ENCODE measurements at places on chromosomes 5 and 9.
A peak's percentile ranks its signal among the peaks of the same experiment; 100 is the strongest.

- no peak for DNase-seq
These were observed 6.1 kb upstream of the TMEM268 start for GRCh38 chr9:114604989-114605388.

- no peak for DNase-seq
These were observed 22.3 kb upstream of the TBCA start for GRCh38 chr5:77798456-77798855.

DNA sequence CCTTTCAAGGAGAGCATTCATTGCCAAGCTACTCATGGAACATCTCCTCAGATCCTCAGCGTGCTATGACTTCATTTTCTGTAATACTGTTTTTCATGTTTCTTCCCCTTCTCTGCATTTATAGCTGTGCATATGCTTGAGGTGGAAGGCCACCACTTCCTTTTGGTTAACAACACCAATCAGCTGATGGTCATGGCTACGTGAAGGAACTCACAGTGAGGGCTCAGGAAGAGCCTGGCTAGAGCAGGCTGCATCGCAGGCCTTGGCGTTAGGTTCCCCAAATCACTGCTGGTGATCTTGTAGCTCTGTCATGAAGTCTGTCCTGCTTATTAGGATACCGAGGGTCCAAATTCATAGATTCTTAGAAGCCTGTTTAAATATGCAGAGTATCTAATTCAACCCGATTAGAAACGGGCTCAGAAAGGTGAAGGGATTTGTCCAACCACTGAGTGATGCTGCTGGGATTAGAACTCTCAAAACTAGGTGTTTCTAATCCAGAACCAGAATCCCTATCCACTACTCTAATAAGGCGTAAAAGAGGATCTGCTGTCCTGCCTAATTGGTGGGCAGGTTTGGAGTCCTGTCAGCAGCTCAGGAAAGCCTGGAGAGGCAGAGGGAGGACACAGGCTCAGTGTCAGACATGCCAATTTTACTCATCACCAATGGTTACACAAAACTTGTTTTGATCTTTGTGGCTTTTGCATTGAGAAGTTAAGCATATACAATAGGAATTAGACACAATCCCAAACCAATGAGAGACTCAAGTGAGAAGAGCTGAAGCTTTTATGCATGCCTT, 7.5 kb downstream of the SYK start:
- no peak for DNase-seq

- no peak for DNase-seq
These were observed 27.1 kb downstream of the KCNMB1 start for GRCh38 chr5:170362102-170362501.

DNA sequence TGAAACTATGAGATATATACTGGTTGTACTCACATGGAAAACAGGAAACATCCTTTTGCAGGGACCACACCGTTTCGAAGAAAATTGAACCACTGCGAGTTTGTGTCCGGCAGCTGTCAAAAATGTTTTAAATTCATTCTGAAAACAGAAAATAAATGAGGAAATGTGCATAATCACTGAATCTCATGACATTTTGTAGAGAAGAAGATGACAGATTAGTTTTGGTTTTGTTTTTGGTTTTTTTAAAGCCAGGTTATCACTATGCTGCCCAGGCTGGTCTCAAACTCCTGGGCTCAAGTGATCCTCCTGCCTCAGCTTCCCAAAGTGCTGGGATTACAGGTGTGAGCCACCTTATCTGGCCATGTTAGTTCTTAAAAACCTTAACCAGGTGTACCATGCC, 3.5 kb downstream of the TXNDC8 start:
- no peak for DNase-seq

GRCh38 chr9:78132701-78133058, 101.1 kb upstream of the GNAQ start:
- DNase-seq: no peak

GRCh38 chr5:65718576-65719310, 3.2 kb downstream of the SGTB start:
- DNase-seq: no peak

DNA sequence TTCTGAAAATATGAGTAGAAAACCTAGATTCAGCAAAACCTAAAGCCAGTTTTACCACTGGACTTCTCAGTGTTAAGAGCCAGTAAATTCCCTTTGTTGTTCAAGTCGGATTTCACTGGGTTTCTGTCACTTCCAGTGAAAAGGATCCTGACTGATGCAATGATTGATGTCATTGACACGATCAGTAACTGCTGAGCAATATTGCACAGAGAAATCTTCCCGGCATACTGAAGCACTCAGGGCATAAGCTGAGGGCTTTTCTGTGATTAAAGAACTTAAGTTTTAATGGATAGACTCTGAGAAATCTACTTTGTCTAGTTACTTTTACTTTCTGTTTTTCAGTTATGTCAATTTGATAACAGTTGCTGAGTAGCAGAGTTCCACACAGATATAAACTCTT, 61.9 kb downstream of the DENND1A start:
- DNase-seq: no peak

DNA sequence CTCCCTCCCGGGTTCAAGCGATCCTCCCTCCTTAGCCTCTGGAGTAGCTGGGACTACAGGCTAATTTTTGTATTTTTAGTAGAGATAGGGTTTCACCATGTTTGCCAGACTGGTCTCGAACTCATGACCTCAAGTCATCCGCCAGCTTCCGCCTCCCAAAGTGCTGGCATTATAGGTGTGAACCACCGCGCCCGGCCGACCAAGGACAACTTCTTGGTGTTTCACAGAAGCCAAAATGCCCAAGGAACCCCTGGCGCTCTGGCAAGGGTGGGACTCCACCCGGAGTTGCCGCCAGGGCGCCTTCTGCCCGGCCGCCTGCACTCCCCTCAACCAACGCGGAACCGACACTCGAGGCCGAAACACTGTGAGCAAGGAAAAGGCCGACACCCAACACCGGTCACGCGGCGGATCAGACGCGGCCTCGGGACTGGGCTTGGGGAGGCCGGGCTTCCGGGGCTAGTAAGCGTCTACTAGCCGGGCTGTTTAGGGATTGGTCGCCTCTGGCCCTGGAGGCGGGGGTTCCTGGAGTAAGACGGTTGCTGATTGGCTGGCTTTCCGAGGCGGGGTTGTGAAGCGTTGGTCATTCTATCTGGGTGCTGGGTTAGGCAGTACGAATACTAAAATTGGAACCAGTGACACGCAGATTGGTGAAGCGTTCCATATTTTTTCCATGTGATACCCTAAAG, 7.7 kb upstream of the CFAP157 start:
- DNase-seq: peak; percentile 94

- DNase-seq: no peak
These were observed 136.7 kb downstream of the FGF10 start for GRCh38 chr5:44252545-44252944.

- DNase-seq: no peak
These were observed 289.3 kb downstream of the ASTN2 start for GRCh38 chr9:117125531-117125930.

DNA sequence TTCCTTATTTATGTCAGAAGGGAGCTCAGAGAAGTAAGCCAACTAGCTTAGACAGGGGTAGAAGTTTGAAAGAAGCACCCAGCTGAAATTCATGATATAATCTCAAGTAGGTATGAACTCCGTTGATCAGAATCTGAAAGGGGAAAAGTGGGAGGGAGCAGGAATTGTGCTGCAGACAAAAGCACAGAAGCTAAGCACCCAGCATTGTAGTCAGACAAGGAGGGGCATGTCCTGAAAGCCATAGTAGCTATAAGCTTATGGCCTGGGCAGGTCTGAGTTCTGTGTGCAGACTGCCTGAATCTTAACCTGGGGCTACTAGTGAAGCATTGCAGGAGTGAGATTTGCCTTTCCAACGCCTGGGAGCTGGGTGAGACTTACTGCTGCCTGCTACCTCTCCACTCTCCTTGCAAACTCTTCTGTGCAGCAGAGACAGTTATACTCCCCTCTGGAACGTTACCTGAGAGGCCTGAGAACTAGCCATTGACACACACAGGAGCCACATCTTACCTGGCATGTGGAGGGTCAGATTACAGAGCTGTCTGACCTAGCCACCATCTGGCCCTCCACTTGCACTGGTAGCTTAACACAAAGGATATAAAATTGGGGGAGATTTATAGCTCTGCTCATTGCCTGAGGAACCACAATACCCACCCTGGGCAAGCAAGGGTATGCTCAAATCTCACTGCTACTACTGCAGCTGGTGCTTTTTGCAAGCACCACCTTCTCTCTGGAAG, 9.8 kb upstream of the CYLC2 start:
- DNase-seq: no peak

DNA sequence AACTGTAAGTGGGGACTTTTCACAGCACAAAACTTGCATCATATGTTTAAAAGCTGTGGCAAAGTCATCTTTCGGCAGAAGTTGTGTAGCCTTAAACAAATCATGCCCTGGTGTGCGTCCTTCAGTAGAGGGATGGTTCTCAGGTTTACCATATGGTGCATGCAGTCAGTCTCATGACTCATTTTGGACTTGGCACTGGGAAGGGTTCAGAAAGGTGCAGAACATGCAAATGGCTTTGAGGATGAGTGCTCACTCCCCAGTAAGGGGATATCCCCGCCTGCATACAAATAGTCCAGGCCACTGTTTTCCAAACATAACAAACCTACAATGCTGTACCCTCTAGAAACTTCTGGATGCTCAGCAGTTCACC, 260.3 kb downstream of the NDUFS4 start:
- no peak for DNase-seq

GRCh38 chr5:170104710-170105109, 987 bp upstream of the FOXI1 start:
- peak; percentile 36 for DNase-seq

GRCh38 chr5:129094924-129095899, 663 bp downstream of the ISOC1 start:
- peak; percentile 72 for DNase-seq

GRCh38 chr9:91421128-91421765, 2.4 kb downstream of the NFIL3 start:
- DNase-seq: peak; percentile 57

GRCh38 chr9:96006961-96007360, 131.5 kb downstream of the ERCC6L2 start:
- no peak for DNase-seq

- DNase-seq: no peak
These were observed 122.7 kb upstream of the LPAR1 start for GRCh38 chr9:111161015-111161415.

DNA sequence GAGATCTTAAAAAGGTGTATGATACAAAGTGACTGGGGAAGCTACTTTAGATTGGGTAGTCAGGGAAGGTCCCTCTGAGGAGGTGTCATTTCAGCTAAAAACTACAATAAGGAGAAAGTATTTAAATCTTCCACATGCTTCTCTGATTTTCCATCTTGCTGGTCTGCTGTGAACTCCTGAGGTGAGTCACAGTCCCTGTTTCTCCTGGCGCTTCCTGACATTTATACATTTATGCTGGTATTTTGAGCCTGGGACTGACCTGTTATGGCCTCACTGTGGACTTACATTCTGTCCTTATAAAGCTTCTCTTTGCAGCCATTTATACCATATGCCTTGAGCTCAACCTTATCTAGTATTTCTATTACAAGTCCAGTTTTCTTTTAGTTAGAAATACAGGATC, 95.1 kb downstream of the MED27 start:
- DNase-seq: no peak

- no peak for DNase-seq
These were observed 681 bp downstream of the PPWD1 start for GRCh38 chr5:65563777-65564176.

DNA sequence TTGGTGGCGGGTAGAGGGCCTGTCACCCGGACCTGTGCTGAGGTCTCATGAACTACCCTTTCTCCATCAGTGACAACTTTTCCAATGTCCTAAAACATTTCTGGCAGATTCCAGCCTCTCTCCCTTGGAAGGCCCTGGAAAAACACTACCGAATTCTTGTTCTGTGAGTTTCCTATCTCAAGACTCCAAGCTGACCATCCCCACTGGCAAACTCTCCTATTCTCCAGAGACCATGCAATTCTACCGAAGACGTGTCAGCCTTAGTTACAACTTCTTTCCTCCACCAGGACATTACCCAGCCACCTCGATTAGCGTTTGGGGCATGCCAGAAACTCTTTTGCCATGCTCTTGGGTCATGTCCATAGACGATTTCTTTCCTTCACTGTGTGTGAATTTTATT, 26.8 kb upstream of the GABRP start:
- no peak for DNase-seq

GRCh38 chr9:89358985-89359384, 40.7 kb downstream of the SECISBP2 start:
- DNase-seq: peak; percentile 41

GRCh38 chr9:96062854-96063253, 187.4 kb downstream of the ERCC6L2 start:
- no peak for DNase-seq

GRCh38 chr5:154274828-154275185, 84.3 kb downstream of the GALNT10 start:
- DNase-seq: no peak

DNA sequence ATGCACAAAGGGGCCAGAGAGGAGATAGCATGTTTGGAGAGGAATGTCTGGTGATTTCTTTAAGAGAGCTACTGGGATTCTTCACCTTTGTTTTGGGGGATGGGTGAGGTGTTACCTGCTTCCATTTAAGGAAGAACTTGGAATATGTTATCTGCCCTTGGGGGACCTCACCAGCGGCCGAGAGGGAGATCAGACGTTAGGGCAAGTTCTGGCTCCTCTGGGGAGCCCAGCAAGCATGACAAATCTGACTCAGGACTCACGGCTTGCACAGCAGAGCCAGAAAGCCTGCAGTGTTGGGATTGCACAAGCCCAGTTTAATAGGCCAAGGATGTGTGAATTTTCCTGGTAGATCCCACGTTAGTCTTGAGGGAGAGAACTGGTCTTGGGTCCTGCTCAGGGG, 40.3 kb downstream of the SLC28A3 start:
- no peak for DNase-seq

DNA sequence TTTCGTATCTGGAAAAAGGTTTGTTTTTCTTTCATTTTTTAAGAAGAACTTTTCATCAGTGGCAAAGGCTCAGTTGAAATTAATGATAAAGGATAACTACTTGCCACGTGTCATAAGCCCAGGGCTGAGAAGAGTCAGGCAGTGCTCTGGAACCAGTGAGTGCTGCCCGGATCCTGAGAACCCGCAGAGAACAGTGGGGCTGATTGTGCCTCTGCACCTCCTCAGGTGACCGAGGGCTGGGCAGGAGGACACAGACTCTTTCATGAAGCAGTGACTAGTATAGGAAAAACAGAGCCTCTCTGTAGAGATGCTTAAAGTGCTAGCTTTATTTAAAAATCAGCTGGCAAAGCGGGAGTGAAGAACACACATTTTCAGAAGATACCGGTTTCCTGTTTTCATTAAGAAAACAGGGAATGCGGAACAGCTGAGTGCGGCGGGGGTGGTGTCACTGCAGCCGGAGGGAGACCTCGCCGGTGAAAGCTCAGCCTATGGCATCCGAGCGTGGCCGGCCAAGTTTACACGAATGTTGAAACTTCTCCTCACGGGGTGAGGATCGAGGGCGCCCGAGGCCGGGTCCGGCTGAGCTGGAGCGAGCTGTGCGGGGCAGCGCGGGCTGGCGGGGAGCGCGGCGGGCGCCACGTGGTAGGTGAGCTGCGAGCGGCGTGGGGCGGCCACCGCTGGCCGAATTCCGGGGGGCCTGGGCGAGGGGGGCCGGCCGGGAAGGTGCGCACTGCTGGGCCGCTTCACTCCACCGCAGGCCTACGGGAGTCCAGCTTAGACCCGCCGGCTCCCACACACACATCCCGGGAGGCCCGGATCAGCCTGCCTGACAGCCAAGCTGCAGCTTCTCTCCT, 134.7 kb upstream of the DMRT1 start:
- DNase-seq: peak; percentile 62
